ENCODE measurements at places on chromosomes 5 and 9.

- peak; percentile 37 for DNase-seq
These were observed 42.4 kb downstream of the PAX5 start for GRCh38 chr9:36991516-36992134.

- no peak for DNase-seq
These were observed 194.4 kb downstream of the DEPDC1B start for GRCh38 chr5:60505373-60506171.

- DNase-seq = no peak
These were observed 233.6 kb upstream of the EDIL3 start for GRCh38 chr5:84618262-84618661.

DNA sequence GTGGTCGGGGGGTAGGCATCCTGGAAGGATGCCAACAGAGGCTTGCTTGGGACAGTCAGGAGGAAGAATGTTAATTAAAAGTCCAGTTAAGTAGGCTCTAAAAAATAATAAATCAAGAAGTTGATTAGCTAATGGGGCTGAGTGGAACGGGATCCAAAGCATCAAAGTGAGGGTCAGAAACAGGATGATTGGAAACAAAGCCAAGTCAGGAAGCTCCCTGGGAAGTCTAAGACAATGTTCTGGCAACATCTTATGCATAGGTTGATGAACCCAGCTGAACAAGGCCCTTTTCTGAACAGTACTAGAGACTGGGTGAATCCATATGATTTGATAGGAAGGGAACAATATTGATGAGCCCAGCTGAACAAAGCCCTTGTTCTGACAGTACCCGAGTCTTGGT lies 50.2 kb upstream of the STARD4 start:
- DNase-seq = no peak

GRCh38 chr9:135879237-135879601 lies 28.1 kb downstream of the CAMSAP1 start:
- no peak for DNase-seq

DNA sequence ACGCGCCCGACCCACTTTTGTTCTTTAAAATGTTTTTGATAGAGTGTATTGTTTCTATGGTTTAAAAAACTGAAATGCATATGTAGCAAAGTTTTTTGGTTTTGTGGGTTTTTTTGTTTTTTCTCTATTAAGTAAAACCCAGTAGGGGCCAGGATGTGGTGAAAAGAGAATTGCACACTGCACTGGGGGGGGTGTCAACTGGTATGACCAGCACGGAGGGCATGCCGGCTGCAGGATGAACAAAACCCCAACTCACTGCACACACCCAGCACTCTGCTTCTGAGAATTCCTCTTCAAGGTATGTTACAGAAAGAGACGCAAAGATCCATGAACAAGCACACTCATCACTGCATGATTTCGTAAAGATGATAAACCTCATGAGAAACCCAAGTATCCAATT lies 75.0 kb downstream of the STK10 start:
- no peak for DNase-seq

GRCh38 chr5:112787896-112788295 lies 50.2 kb downstream of the APC start:
- DNase-seq = no peak

DNA sequence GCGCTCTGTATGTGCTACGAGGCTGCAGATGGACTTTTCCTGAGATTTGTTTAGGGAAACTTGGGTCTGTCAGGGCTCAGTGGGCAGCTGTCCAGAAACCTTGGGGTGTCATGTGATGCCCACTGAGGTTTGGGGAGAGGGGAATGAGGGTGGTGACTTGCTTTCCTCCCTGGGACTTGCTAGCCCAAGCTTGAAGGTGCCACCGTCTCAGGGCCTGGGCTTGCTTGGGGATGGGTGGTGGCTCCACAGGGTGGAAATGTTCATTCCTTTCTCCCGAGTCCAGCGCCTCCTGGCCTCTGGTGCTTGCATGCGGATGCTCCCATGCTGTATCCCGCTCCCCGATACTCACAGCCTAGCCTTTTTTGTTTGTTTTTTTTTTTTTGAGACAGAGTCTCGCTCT lies 33.3 kb downstream of the ZNF618 start:
- DNase-seq = no peak
